Stimulated activated CD4-positive, alpha-beta T cell treated with anti-CD3 and anti-CD28 coated beads, Interleukin-4, amount 100 ng/mL, for 24 hours (primary cell): ENCODE measurements at places on chromosomes 1 and 21.

DNA sequence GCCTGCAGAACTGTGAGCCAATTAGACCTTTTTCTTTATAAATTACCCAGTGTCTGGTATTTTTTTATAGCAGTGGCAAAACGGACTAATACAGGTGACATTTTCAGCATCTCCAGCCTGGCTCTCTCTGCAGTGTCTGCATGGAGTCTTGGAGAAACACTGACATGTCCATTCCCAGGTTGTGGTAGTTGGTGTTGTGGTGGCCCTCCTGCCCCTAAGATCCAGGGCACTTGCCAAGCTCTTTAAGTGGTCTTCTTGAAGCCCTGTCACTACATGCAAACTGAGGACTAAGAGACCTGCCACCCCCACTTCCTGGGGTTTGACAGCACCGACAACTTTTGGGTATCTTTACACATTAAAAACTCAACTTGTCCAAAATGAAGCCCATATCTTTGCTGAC is 419.4 kb downstream of the NPHP4 start:
- DNase-seq, result no peak

GRCh38 chr1:209646558-209646957 is 5.7 kb downstream of the LAMB3 start:
- no peak for DNase-seq

DNA sequence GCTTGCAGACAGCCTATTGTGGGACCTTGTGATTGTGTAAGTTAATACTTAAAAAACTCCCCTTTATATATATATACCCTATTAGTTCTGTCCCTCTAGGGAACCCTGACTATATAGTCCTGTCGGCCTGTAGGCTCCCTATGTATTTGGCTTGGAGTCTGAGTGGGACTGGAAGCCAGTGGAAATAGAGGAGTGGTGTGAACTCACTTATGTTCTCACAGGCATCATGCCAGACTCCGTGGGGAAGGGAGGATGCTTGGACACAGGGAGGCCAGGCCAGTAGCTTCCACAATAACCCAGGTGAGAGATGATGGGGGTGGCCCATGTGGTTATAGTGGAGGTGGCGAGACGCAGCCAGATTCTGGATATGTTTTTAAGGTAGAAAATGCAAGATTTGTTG is 136.7 kb upstream of the SYT6 start:
- no peak for DNase-seq

DNA sequence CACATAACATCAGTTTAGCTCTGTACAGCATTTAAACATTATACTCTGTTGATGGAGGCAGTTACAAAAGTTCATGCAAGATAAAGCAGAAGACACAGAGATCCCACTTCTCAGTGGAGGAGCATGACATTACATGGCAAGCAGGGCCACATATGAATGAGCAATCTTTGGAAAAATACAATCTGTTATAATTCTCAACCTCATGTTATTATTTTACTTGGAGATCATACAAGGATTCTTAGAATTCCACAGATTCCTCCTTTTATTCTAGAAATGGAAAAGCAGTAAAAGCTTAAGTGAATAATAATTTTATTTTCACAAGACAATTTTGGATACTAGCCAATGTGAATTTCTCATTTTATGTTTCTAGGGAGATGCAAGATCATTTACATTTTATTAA is 66.6 kb downstream of the IFI44 start:
- DNase-seq, result no peak

GRCh38 chr1:40539338-40539737 is 7.9 kb downstream of the ZNF684 start:
- no peak for DNase-seq

GRCh38 chr1:246404078-246404477 is 103.0 kb downstream of the SMYD3 start:
- DNase-seq, result no peak

GRCh38 chr1:66532798-66533783 is 862 bp upstream of the SGIP1 start:
- DNase-seq, result no peak

- DNase-seq, result no peak
These were observed 42.6 kb upstream of the A3GALT2 start for GRCh38 chr1:33363470-33363861.

DNA sequence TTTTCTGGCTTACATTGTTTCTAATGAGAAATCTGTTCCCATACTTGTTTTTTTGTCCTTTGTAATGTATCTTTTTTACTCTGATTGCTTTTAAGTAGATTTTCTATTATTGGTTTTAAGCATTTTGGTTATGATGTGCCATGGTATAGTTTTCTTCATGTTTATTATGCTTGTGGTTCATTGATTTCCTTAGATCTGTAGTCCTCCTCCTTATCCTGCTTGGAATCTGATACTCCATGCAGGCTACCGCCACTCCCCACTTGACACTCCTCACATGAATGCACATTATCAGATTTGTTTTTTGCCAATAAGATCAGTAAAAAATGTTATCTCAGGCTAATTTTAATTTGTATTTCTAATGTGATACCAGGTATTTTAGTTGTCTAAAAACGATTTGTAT is 20.8 kb downstream of the UROD start:
- DNase-seq, result no peak

DNA sequence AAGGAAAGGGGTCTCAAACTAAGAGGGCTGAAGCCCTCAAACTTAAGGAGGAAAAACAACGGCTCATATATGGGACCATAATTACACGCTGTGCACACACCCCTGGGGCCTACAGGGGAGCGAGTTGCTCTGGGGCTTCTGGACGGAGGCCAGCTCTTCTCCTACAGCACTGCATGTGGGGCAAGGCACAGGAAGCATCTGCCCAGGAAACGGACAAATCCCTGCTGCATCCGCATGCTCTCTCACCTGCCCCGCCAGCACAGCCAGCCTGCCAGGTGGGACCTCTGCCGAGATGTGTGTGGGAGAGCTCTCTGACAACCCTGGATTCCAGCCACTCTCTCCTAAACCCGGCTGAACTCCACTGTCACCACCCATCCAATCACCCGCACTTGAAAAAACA is 54.1 kb downstream of the MRPL37 start:
- DNase-seq, result no peak

GRCh38 chr21:8989721-8990325 is 1531.6 kb upstream of the TPTE start:
- no peak for DNase-seq

DNA sequence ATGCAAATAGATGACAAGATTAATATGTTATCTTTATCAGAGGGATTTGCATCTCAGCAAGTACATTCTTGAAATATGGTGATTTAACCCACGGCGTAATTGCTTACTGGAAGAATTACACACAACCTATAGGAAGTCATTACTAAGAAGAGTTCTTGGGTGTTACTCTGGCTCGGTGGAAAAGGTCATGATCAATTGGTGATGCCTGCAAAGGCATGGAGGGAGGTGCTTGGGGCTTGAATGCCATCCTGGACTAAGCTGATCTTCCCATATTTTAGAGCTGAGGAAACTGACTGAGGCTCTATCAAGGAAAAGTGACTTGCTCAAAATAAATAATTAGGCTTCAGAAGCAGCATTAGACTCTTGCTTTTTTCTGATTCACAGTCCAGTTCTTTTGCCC is 137.5 kb upstream of the JUN start:
- DNase-seq, result no peak

- DNase-seq, result no peak
These were observed 3.3 kb downstream of the ALDH9A1 start for GRCh38 chr1:165695031-165695430.

DNA sequence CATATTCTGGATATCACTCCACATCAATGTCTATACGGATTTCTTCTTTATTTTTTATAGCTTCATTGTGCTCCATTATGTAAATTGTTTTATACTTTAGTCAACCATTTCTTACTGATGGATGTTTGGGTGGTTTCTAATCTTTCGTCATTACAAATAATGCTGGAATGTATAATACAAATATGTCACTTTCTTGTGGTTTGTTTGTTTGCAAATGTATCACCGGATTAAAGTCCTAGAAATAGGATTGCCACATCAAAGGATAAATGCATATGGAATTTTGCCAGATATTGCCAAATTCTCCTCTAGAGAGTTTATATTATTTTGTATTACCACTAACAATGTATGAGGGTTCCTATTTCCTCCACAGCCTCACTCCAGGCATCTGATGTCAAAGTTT is 48.7 kb upstream of the PRDM2 start:
- DNase-seq, result no peak

DNA sequence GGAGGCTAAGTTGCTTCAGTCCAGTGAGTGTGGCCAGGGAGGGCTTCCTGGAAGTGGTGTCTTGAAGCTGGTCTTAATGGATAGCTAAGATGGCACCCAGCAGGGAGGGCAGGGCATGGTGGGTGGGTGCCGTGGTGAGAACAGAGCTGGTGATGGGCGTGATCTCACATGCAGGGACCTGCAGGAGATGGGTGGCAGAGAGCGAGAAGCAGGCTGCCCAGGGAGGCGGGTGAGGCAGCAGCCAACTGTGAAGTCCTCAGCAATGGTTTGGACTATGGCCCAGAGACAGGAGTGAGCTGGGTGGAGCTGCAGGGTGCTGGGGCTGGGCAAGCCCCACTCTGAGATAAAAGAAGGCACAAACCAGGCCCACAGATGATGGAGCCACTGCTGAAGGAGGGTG is 50.7 kb downstream of the UMODL1 start:
- no peak for DNase-seq

- DNase-seq, result no peak
These were observed 175.5 kb downstream of the HUNK start for GRCh38 chr21:32048353-32048752.

- DNase-seq, result no peak
These were observed 30.2 kb downstream of the LDLRAP1 start for GRCh38 chr1:25573591-25573930.

DNA sequence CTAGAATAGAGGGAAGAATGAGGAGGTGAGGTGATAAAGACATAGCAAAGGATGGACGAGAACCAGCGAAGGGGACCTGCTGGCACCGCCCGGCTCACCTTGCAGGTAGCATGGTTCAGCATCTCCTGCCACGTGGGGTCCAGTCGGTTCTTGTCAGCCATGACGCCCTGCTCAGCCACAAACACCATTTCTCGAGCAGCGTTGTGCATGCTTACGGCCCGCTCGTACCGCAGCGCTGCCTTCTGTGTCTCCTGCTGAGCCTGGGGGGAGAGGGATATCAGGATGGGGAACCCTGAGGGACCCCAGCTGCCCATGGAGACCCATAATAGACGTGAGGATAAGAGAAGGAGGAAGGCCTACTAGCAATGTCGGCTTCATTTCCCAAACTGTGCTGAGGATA is 11.4 kb downstream of the SH3BP5L start:
- no peak for DNase-seq

DNA sequence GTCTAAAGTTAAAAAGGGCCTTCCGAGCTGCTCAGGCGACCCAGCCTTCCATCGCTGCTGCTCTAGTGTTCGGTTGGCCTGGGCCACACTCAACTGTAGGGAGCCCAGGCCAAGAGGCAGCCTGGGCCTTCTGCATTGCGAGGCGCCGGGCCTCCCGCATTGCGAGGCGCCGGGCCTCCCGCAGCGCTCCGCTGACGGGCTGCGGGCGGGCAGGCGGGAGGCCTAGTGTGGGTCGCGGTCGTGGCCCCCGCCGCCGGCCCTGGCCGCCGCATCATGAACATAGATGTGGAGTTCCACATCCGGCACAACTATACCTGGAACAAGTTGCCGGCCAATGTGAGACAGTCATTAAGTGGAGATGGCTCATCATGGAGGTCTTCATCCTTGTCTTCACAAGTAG is 48.3 kb downstream of the PPIAL4G start:
- DNase-seq, result no peak

DNA sequence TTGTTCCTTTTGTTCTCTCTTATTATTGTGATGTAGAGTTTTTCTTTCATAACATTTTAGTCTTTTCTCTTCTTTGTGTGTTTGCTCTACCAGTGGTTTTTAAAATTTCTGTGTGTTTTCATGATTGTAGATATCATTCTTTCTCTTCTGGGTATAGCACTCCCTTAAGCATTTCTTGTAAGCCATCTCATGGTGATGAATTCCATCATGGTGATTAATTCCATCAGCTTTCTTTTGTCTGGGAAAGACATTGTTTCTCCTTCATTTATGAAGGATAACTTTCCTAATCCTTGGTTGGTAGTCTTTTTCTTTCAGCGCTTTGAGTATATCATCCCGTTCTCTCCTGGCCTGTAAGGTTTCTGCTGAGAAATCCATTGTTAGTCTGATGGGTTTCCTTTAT is 22.7 kb downstream of the CD55 start:
- no peak for DNase-seq

- DNase-seq, result no peak
These were observed 970.7 kb downstream of the KCNT2 start for GRCh38 chr1:195637539-195637938.

GRCh38 chr1:224879162-224879803 is 50.2 kb upstream of the DNAH14 start:
- no peak for DNase-seq

DNA sequence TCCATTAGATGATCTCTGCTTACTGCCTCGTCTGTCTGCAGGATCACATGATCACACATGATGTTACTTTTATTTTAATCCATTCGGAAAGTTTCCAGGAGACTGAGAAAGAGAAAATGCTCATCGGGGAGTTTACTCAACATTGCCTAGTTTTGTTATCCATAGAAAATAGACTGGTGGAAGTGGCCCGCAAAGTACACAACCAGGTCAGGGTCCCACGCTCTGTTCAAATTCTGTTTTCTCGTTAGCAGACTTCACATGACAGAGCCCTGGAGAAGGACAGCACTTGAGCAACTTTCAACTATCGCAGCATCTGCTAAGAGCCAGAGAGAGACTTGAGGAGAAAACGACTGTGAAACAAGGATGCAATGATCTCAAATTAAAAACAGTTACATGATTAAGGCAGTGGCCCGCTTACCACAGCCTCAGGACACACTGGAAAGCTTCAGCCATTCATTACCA is 44.2 kb downstream of the ADAMTS1 start:
- DNase-seq, result no peak

GRCh38 chr1:53449021-53449420 is 10.2 kb upstream of the DMRTB1 start:
- no peak for DNase-seq
